ENCODE measurements at places on chromosomes 3 and 15.

GRCh38 chr15:75597667-75598341, 18.7 kb upstream of the PTPN9 start:
- no peak for DNase-seq

DNA sequence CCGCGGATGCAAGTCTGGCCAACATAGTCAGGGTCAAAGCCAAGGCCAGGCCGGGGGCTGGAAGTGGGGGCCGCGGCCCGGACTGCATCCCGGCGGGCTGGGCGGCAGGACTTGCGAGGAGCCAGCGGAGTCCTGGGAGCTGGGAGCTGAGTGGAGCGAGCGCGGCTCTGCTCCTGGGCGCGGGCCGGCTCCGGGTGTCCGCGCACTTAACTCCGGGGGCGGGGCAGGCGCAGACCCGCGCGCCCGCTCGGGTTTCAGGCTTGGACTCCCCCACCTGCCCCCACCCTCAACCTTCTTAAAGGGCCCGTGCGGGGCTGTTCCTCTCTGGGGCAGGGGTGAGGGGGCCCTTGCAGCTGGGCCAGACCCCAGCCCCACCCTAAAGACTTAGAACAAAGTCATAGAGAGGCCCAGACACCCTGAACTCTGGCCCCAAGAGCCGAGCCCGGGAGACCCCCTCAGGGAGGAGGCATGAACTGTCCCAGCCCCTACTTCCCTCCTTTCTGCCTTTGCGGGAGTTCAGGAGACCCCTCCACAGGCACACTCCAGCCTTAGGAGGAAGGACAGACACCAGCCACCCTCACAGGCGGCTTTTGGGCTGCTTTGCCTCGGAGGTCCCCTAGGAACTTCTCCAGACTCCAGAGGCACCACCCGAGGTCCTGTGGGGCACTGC, at the start of gene CSPG4:
Gene CSPG4, minus strand, starts transcription at position 181 of the 670 bp plus-strand sequence. Its CDS starts 93 bp downstream, at position 88.
- DNase-seq = no peak

DNA sequence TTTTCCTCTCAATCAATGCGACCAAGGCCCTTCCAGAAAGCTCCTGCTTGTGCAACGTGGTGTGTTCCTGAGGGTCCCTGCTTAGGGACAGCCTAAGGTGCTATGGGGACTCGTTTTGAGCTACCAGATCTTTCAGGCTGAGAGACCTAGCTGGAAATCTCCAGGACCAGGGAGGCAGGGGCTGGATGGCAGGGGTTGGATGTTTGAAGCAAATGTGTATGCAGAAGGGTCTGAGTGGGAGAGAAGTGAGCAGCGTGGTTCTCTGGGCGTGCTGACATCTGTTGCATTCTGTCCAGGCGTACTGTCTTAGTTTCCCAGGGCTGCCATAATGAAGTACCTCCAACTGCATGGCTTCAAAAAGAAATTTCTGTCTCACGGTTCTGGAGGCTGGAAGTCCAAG, 31.7 kb upstream of the SLCO2A1 start:
- no peak for DNase-seq

DNA sequence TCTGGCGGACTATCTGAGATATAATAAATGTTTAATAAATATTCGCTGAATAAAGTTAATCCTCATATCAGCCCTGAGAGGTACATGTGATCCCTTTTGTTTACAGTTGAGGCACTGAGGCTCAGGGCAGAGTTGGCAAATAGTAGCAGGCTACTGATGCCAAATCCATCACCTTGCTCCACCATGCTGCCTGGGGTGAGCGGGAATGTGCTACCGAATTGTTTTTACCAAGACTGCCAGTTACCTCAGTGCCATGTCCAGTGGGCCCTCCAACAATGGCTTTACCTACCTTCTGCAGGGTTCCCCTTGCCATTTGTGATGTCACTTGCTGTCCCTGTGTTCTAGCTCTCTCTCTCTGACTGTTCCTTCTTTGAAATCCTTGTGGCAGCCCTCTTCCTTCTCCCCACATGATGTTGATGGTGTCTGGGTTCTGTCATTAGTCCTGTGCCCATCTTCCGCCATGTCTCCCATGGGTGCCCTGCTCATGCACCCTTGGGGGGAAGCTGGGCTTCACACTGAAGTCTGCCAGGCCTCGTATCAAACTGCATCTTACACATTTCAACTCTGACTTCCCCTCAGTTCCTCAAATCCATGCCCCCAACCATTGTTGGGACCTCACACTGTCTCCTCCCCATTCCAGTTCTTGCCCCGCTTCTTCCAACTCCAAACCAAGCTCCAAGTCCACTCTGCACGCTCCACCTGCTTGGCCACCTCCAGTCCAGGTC, 35.4 kb downstream of the SLCO2A1 start:
- peak; percentile 47 for DNase-seq

- DNase-seq = no peak
Measured at GRCh38 chr15:25268166-25268565, 170.7 kb downstream of the UBE3A start.
